ENCODE measurements at places on chromosomes 2 and 18.

DNA sequence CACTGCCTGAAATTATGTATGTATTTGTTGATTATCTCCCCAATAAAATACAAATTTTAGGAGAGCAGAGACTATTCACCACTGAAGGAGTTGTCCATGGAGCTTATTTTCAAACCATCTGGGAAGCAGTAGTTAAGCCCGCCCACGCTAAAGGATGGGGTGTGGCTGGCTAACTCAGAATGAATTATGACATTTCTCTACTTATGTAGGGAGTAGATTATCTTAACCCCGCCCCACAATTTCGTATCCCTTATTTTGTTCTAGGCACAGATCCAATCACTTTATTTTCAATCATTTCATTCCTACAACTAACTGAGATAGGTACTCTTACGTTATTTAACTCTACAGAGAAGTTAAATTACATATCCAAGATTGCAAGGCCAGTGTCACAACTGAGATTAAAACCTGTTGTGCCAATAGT lies 1.4 kb upstream of the LAPTM4A start:
- DNase-seq = peak; percentile 83

GRCh38 chr2:136111711-136112110 lies 6.2 kb downstream of the CXCR4 start:
- no peak for DNase-seq

DNA sequence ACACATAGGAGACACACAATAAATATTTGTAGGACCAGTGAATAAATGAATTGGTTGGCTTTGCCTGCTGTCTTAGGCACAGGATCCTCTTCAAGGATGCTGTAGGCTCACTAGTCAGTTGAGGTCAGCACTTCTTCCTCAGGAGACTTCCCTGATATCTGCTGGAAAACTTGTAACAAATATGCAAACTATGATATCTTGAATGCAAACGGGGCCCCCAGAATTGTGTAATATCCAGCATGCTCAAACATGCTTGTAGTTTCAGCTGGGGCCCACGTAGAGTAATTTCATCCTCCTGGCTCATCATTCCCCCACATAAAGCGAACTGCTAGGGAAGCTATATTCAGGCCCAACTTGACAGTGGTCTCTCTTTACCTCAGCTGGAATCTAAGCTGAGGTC lies 43.6 kb downstream of the POLE4 start:
- DNase-seq = no peak

GRCh38 chr2:84247532-84247931 lies 211.5 kb downstream of the SUCLG1 start:
- DNase-seq = no peak

DNA sequence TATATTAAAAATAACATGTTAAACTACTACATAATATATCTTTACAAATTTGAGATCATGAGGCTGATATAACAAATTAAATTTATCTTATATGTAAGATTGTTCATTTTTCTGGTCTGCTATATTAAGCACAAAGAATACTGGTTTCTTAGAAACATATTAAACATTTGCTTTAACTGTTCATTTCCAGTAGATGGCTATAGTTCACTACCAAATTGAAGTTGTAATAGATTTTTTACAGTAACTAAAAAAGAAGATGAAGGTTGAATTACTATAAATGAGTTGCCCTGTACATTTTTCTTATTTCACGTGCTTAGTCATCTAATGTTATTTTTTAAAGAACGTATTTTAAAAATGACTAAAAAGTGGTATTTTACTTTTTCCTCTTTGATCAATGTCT lies 57.0 kb downstream of the ZNF407 start:
- DNase-seq = peak; percentile 20

- no peak for DNase-seq
Measured at GRCh38 chr2:3105814-3106569, 271.6 kb downstream of the EIPR1 start.

DNA sequence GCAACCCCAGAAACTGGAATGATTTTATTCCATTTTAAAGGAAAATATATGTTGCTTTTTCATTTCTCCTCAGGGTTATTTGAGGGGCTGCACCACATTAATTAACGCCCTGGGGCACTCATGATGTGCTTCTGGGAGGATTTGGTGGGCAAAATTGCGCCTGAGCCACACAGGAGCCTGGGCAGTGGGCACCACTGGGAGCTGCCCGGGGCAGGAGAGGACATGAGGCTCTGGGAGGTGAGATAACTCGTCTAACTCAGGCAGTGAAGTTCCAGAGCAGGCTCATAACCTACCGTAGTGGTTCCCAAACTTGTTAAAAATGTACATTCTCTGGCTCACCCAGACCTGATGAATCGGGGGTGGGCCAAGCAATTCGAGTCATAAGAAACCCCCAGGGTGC lies 68.3 kb downstream of the EDAR start:
- no peak for DNase-seq

GRCh38 chr2:236712304-236712703 lies 142.7 kb downstream of the ACKR3 start:
- DNase-seq = no peak

DNA sequence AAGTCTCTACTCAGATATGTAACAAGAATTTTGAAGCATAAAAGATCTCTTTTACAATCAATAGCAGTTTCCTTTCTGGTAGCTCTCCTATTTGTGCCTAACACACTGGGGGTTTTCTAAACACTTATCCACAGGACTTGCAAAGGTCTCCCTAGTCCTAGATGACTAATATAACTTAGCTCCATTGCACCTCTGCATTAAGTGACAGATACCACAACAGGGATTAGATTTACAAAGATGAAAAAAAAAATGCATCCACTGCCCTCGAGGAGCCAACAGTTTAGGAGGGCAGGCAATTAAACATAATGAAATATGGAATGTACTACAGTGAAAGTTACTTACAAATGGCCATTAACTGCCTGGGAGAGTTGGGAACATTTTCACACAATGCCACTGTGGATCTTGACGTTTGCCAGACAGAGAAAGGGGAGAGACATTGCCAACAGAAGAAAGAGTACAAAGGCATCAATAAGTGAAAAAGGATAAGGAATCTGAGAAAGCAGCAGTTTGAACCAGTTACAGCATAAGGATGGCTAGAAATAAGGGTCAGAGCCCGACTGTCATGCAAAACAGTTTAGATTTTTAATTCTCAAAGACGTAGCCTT lies 14.3 kb downstream of the PPP3R1 start:
- DNase-seq = no peak

GRCh38 chr2:74051504-74051903 lies 66.8 kb downstream of the TET3 start:
- DNase-seq = no peak

DNA sequence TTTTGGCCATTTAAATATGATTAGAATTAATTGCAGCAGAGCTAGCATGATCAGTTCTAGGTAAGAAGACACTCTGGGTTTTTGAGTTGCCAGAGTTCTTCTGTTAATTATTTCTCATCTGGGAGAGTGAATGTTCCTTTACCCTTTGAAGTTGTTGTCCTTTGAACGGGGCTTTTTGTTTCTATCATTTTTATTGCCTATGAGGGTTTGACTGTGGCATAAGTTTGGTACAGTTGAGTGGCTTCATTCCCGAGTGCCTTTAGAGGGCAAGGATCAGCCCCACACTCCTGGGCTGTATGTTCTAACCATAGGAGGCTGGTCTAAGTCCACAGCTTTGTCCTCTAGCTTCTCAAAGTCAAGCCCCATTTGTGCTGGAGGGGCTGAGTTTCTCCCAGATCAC lies 804.3 kb downstream of the KCNJ3 start:
- no peak for DNase-seq

- no peak for DNase-seq
Measured at GRCh38 chr2:42801381-42801780, 9.0 kb upstream of the HAAO start.

DNA sequence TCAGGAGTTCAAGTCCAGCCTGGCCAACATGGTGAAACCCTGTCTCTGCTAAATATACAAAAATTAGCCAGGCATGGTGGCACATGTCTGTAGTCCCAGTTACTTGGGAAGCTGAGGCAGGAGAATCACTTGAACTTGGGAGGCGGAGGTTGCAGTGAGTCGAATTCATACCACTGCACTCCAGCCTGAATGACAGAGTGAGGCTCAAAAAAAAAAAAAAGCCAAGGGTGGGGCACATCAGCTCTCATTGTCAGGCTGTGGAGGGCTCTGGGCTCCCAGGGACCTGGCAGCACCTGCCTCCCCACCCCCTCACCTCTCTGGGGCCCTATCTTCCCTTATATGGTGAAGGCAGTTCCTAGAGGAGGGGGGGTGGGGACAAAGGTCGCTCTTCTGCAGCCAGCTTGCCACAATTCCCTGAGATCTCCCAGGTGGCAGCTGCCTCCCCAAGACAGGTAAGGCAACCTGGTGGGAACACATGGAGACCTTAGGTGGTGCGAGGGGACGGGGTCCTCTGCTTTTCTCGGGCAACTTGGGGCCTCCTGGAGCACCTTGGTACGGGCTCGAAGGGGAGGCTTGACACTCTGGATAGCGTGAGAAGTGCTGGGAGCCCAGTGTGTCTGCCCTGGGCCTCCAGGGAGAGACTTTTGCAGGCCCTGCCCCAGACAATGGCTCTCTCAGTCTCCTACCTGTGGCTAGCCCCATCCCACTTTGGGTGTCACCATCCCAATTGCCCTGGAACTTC lies at the start of gene VIL1:
VIL1 (plus strand) TSS at position 407 of the 742 bp plus-strand sequence. CDS start 4,656 bp downstream, outside the sequence.
- no peak for DNase-seq

GRCh38 chr2:219650426-219651248 lies 23.2 kb downstream of the SLC4A3 start:
- DNase-seq = no peak

- no peak for DNase-seq
Measured at GRCh38 chr2:36729067-36729466, 32.6 kb downstream of the VIT start.

DNA sequence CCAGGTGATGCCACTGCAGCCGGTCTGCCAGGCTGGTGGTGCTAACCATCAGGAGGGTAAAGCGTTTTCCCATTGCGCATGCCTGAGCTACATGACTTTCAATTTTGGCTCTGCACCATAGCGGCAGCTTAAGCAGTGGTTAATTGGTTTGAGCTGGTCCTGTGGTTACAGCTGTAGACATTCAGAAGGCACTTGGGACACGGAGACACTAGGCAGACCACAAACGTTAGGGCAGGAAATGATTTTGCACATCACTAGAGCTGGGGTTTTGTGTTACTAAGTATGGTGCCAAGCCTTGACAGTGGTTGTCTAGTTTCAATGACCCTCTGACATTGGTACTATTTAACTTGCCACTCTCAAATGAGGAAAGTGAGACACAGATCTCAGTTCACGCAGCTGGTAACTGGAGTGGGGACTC lies 28.9 kb upstream of the CNOT11 start:
- DNase-seq = no peak

- DNase-seq = no peak
Measured at GRCh38 chr18:12703096-12703567, 290 bp downstream of the PSMG2 start.

DNA sequence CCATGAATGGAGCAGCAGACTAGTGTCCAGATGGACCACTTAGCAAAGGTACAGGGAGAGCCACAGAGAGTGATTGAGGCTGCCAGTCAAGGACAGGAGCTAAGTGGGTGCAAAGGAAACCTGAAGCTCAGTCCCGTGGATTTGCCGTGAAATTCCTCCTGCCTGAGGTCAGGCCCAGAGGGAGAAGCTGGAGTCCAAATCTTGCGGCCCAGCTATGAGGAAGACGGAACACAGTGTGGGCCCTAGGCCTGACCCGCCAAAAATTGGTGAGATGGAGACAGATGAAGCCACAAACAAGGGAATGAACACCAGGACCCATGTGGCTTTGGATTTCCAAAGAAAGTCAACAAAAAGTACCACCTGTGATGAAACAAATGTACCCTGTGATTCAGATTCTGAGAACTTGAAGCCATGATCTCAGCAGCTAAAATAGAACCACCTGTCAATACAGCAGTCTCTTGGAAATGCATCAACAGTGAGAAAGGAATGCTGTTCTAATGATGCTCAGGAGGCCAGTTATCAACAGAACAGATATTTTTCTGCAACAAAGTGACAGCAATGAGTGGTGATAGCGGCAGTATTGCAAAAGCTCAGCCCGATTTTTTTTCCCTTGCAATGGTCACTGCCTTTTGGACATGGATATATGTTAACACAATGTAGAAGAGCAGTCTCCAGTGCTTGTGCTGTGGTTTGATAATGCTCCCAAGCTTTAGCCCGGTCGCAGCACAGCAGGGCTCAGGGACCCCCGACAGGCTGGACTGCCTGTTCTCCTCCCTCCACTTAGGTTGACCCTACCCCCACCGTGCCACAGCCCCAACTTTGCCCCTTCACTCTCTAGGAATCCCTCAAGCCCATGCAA lies 10.7 kb downstream of the COL6A3 start:
- peak; percentile 57 for DNase-seq

- DNase-seq = no peak
Measured at GRCh38 chr2:85134255-85134895, 1.2 kb downstream of the TCF7L1 start.

- no peak for DNase-seq
Measured at GRCh38 chr2:23204685-23205242, 180.2 kb upstream of the KLHL29 start.

DNA sequence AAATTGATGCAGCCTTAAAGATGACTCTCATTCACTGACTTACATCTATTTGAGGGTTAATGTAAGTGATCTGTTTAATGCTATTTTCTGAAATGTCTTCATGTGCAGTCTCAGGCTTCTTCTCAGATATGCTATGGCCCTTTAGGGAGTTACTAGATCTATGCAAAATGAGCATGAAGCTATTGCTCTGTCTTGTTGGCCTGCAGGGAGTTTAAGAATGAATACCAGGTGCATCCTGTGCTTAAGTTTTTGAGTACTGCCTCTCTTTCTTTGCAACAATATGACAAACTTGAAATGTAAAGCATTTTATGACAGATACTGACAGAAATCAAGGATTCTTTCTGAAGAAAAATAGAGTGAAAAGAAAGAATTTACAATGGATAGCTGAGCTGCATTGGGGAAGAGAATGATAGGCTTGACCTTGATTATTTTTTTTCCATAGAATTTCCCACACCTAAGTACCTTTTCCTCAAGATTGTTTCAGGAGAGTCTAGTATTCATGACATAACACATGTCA lies 1058.3 kb upstream of the TMEFF2 start:
- DNase-seq = no peak

DNA sequence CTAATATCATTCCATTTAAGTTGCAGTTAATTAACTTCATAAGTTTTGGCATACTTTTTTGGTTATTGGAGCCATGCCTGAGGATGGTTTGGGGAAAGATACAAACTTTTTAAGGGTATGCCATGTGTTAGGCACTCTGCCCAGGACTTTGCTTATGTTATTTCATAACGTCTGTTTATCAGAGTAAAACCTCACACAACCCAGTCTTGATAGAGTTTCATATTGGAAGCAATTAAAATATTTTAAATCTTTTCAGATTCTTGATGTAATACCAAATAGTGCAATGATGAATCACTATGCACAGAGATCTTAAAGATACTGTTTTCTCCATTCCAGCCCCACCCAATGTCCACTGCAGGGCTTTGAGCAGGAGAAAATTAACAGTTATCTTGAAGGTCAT lies 529.1 kb upstream of the HNMT start:
- DNase-seq = peak; percentile 71

GRCh38 chr2:236744281-236744705 lies 174.7 kb downstream of the ACKR3 start:
- DNase-seq = peak; percentile 98

- DNase-seq = no peak
Measured at GRCh38 chr2:59282374-59283057, 1041.4 kb upstream of the FANCL start.
